Right kidney (tissue), 9 donors: ENCODE measurements at places on chromosomes 2 and 18.

DNA sequence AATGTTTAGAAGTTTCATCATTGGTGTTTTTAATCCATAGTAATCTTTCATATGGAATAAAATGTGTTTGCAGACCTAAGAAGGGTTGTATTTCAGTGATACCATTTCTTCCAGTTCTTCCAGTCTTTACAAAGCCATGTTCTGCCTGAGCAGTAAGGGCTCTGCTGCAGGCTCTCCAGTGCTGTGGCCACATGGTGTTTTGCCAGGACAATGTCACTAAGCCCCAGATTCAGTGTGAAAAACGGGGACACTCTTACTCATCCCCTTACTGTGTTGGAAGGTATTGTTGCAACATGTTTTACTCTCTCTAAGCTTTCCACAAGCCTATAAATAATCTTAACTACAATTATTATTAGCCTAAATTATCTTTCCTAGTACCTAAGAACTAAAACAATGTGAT, 481.4 kb upstream of the CDH7 start:
- no peak for DNase-seq

- no peak for DNase-seq
Observed at GRCh38 chr2:67462738-67463496, 65.8 kb downstream of the ETAA1 start.

GRCh38 chr18:12515550-12515949, 107.8 kb downstream of the PRELID3A start:
- DNase-seq = no peak

GRCh38 chr18:21650311-21650710, 38.2 kb downstream of the SNRPD1 start:
- no peak for DNase-seq

- DNase-seq = peak; percentile 29
Observed at GRCh38 chr18:371609-371982, 103.7 kb upstream of the THOC1 start.

DNA sequence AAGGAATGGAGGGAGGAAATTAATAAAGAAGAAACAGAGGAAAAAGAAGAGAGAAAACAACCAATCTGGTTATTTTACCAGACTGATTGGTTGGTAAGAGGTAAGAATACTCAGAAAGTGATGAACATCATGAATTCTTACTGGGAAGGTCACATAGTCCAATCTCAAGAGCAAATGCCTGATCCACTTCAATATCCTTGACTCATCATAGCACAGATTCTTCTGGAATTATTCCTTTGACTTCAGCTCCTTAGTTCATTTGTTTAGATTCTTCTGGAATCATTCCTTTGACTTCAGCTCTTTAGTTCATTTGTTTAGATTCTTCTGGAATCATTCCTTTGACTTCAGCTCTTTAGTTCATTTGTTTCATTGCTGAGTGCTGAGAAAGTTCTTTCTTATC, 2030.6 kb upstream of the CELF4 start:
- DNase-seq = no peak

DNA sequence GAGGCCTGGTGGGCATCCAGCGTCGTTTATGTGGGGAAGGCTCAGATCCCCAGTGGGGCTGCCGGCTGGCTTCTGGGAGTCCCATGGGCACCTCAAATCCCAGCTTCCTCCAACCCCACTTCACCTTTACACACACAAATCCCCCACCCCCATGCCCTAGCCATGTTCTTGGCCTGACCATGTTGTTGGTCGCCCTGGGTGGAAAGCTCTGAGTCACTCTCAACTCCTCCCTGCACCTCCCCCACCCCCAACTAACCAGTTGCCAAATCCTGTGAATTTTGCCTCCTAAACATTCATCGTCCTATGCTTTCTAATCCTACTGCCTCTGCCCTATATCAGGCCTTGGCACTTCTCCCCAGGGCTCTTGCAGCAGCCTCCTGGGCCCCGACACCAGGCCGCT, 6.4 kb downstream of the TNS1 start:
- no peak for DNase-seq

GRCh38 chr2:58032764-58033080, 13.9 kb upstream of the VRK2 start:
- no peak for DNase-seq

DNA sequence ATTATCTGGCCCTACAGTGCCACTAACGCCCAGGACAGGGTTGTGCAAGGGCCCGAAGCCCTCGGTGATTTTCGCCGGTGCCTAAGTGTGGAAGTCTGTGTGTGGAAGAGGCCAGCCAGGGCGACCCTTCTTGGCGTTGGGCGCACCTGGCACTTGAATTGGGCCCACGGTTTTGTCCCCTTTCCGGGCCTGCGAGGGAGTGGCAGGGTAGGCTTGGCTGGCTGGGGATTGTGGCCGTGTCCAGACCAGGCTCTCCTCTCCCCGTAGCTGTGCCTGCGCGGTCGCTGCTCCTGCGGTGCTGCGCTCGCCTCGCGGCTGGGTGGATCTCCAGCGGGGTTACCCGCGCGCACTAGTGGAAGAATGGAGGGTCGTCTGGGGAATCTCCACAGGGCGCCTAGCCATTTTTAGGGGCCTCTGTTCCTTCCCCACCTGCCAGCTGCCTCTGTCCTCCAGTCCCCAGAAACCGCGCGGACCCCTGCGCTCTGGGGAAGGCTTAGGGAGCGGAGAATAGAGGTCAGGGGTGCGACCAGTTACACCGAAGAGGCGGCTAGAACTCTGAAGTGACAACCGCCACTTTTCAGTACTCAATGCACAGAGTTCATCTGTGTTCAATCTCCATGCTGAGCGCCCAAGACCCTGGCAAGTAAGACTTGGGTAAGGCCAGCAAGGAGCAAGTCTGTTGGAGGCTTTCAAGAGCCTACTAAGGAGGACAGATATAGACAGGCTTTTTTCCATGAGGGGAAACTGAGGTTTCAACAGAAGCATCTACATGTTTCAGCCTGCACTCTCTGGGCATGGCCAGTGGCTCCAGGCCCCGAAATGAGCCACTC, 16.0 kb downstream of the EVX2 start:
- peak; percentile 78 for DNase-seq

GRCh38 chr2:238009563-238009962, 42.7 kb downstream of the UBE2F start:
- DNase-seq = no peak

DNA sequence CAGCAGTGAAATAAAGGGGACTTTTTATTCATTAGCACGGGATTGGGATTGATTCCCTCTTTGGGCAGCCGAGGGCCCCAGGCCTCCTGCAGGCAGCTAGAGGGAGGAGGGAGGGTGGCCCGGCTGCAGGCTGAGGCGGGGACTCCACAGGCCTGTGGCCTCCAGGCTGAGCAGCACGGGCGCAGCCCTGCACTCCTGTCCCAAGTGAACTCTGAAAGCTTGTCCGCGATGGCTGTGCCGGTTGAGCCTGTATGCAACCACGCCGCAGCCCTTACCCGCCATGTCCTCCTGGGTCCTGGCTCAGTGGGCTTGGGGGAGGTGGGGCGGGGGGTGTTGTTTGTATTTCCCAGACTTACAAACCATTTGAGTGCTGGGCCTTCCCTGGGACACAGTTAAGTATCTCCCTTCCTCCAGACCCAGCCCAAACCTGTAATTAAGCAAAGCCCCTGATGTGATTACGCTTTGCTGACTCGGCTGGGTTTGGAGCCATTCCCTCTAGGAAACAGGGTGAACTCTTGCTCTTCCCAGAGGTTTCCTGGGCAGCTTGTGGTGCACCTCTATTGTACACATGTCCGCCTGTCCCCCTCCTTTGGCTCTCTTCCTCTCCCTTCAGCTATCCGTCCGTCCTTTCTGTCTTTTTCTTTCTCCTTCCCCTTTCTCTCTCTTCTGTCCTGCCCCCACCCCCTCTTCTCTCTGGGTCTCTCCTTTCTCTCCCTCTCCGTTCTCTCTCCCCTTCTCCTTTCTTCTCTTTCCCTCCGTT, 5.3 kb downstream of the GLI2 start:
- peak; percentile 68 for DNase-seq

DNA sequence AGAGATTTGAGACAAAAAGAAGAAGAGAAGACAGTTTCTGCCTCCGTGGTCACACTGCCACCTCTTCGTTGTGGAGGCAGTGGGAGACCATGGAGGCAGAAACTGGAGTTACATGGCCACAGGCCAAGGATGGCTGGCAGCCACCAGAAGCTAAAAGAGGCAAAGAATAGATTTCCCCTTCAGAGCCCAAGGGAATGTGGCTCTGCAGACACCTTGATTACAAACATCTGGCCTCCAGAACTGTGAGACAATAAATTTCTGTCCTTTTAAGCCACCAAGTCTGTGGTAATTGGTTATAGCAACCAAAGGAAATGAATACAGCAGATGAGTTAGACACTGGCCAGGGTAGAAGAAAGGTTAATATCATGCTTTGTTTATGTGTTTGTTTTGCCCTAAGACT, 420.4 kb upstream of the LYPD1 start:
- DNase-seq = no peak

- DNase-seq = no peak
Observed at GRCh38 chr2:105582952-105583660, 161.6 kb upstream of the NCK2 start.
